Ammon's horn (tissue), 1 donor: ENCODE measurements at places on chromosomes 3 and 15.

DNA sequence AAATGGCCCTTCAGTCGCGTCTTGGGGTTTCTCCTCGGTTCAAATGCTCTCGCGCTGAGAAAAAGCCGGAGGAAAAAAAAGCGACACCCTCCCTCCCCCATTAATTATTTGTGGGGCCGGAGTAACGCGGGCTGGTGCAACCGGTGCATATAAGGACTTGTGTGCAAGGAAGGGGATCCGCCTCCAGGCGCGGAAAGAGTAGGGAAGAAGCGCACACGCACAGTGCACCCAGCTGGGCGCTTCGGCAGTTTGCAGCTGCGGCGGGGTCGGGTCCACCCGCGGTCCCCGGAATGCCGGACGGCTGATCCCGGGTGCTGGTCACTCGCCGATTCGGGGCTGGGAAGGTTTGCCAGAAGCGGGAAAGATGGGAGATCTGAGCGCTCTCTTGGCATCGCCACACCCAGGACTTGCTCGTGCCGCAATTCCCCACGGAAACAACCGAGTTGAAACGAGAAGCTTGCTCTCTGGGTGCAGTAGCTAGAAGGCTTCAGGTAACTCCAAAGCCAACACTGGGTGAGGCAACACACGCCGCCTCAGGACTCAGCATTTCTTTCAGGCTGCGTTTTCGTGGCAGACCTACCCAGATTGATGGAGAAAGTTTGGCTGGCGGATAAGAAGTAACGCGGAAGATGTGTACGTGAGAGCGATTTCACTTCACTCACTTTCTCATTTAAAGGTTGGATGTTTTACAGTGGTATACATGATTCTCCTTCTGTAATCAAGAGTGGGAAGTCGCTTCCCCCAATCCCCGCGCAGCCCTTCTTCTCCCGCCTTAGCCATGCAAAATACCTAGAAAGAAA lies 720 bp upstream of the TNIK start:
- peak; percentile 80 for DNase-seq

GRCh38 chr3:184807549-184807948 lies 4.4 kb upstream of the VPS8 start:
- no peak for DNase-seq

DNA sequence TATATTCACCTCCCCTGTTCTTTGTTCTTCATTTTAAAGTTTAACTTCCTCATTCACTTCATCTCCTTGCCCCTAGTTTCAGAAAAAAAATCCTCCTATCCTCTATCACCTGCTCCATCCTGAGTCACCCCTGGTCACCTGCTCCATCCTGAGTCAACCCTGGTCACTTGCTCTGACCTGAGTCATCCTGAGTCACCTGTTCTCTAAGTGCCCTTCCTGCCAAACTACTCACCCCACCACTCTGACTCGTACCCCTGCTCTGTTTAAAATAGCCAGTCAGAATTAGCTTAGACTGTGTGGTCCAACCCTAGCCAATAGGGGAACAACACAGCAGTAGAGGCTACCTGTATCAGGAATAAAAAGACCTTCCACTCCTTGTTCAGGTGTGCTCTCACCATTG lies 716.9 kb downstream of the ZBBX start:
- DNase-seq = no peak

DNA sequence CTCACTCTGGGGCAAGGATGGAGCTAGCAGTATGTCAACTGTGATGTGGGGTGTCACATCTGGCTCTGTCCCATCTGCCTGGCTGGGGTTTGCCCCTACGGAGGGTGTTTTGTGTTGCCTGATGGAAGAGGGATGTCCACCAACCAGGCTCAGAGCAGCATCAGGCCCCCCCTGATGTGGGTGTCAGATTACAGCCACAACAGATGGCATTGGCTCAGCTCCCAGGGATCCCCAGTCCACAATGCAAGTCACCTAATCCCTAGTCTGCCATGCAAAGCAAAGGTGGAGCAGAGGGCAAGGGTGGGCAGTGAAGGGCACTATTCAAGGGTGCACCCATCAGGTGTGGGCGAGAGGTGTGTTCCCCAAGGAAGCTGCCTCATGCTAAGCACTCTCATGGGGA lies 48.9 kb upstream of the AMOTL2 start:
- peak; percentile 34 for DNase-seq

DNA sequence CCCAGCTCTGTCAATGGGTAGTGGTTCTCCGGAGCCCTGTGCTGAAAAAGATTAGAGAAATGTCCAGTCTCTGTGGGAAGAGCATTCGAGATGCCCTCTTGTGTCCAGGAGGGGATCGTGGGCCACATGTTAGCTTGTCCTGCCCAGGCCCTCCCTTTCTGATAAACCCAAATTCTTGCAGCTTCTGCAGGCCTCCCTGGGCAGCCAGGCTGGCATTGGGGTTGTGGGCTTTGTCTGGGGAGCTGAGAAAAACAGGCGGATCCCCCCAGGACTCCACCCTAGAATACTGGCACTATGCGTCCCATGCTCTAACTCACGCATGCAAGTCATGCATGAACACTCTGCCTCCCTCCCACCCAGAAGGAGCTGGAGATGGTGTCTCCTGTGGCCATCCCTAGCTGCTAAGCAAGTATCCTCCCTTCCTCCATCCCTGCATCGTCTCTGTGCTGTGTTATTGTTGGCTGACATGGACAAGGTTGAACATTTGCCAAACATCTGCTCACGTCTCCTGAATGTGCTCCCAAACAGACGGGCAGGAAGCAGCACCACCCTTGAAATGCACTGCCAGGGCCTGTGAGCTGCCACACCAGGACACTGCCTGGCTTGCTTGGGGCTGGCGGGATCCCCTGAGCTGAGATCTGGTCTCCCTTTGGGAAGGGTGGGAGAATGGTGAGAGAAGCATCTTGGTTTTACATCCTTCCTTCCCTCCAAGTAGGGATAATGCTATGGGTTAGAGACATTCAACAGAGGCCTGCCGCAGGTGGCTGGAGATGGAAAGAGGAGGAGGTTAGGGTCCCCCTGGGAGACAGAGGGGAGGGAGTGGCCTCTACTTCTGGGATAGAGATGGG lies 26.5 kb downstream of the CFAP161 start:
- peak; percentile 29 for DNase-seq

GRCh38 chr3:87145553-87145952 lies 81.6 kb upstream of the CHMP2B start:
- DNase-seq = peak; percentile 30

DNA sequence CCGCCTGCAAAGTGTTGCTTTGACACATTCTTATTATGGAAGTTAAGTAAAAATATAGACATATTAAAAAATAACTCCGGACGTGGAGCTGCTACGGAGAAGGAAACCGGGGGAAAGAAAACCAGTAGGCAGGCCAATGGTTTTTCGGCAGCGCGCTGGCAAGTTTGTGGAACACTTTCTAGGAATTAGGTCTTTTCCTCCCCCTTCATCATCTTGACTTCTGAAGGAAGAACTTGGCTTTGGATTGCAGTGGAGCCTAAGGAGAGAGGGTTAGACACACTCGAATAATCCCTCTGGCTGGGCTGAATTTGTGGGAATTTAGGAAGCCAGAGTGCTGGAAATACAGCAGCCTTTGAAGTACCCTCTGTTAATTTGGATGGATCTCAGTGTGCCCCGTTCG lies 317 bp downstream of the ROBO2 start:
- DNase-seq = peak; percentile 10
